ENCODE measurements at places on chromosomes 13 and 19. TPM values are rescaled to one million over a fixed set of nuclear protein-coding genes. Genes with fewer than 3 reads are reported as not detected.

Gene RHPN2
- 7.3 TPM for total RNA-seq

Gene F7
- not detected for total RNA-seq

Gene SPRED3
- 0.78 TPM for total RNA-seq

Gene GIPR
- total RNA-seq, result not detected

Gene CEACAM4
- not detected for total RNA-seq

Gene ZNF229
- total RNA-seq, result 3.8 TPM

Gene CNN1
- 3.0 TPM for total RNA-seq

Gene COG3
- 16.6 TPM for total RNA-seq

Gene SLC39A3
- 55.1 TPM for total RNA-seq

Gene TRAPPC6A
- 6.5 TPM for total RNA-seq

Gene SBSN
- total RNA-seq, result not detected

Gene DNAJC15
- 64.5 TPM for total RNA-seq

Gene BCAM
- 5.7 TPM for total RNA-seq

Gene SIAH3
- not detected for total RNA-seq

Gene KIR2DL3
- not detected for total RNA-seq

Gene NKG7
- total RNA-seq, result not detected

Gene PPP1R13L
- total RNA-seq, result 4.5 TPM

Gene LILRB2
- total RNA-seq, result not detected

Gene OR7C1
- under 0.01 TPM for total RNA-seq

Gene NANOS3
- total RNA-seq, result 1.3 TPM

Gene ZNF534
- not detected for total RNA-seq

Gene FFAR3
- not detected for total RNA-seq

Gene ANKLE1
- 1.3 TPM for total RNA-seq

All from RPMI7951 (cell line).